ENCODE measurements at places on chromosomes 11 and 22.

- DNase-seq, result no peak
Observed at GRCh38 chr11:119615882-119616196, 113.2 kb downstream of the NECTIN1 start.

- no peak for DNase-seq
Observed at GRCh38 chr11:27868226-27868625, 168.0 kb upstream of the BDNF start.

- DNase-seq, result no peak
Observed at GRCh38 chr11:131924001-131924400, 553.6 kb downstream of the NTM start.

DNA sequence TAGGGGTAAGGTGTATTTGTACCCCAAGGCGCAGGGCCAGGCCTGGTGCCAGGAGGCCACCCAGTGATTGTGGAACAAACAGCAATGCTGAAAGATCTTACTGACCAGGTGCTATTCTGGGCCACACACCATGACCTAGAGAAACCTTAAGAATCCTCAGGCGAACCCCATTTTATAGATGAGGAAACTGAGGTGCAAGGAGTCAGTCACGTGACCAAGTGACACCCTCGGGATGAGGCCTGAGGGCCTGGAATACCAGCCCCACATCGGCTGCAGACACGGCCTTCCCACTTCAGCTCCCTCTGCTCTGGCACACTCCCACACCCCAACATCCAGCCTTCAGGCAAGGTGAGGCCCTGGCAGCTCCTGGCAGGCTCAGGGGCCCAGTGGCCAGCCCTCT lies 13.1 kb downstream of the CABP7 start:
- no peak for DNase-seq

GRCh38 chr22:36162127-36163034 lies 1.8 kb upstream of the APOL3 start:
- no peak for DNase-seq

Data from stimulated activated CD4-positive, alpha-beta T cell treated with anti-CD3 and anti-CD28 coated beads, Interleukin-2, amount 100 ng/mL, for 4 hours (primary cell).